ENCODE measurements at places on chromosomes 1 and 21. TPM values are rescaled to one million over a fixed set of nuclear protein-coding genes. Genes with fewer than 3 reads are reported as not detected.
A peak's percentile ranks its signal among the peaks of the same experiment; 100 is the strongest.

Gene METTL13
- total RNA-seq = 30.7 TPM

DNA sequence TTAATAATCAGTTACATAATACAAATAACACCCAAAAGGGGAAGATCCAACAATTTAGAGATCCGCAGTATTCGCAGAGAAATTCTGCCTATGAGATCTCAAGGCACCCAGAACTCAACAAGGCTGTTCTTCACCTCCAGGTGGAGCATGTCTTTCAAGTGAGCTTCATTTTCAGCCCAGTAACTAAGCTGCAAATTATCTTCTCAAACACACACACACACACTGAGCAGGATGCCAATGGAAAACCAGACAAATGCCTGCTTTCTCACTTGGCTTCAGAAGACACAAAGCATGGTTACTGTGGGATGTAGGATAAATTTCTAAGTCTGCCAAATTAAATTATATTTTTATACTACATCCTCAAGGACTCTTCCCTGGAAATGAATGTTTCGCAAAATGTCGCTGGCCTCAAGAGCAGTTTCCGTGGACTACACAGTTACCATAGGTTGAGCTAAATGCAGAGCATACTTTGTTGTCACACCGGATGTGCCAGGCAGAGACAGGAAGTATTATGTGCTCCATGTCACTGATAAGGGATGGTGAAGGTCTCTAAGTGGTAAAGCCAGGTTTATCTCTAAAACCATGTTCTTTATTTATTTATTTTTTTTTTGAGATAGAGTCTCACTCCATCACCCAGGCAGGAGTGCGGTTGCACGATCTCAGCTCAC lies 30.3 kb downstream of the UBR4 start:
- DNase-seq = peak; percentile 20

- DNase-seq = peak; percentile 95
Measured at GRCh38 chr1:183318433-183318832, 99.7 kb downstream of the NMNAT2 start.

- no peak for DNase-seq
Measured at GRCh38 chr1:9787702-9788101, 36.1 kb downstream of the CLSTN1 start.

Gene BCL2L15
- total RNA-seq = 2.3 TPM

Gene TESK2
- 1.4 TPM for total RNA-seq

GRCh38 chr1:33560680-33561079 lies 88.2 kb downstream of the ZSCAN20 start:
- DNase-seq = no peak

GRCh38 chr21:16841975-16842695 lies 670.7 kb upstream of the CXADR start:
- no peak for DNase-seq

GRCh38 chr1:35269201-35269988 lies 886 bp downstream of the ZMYM4 start:
- DNase-seq = peak; percentile 16

DNA sequence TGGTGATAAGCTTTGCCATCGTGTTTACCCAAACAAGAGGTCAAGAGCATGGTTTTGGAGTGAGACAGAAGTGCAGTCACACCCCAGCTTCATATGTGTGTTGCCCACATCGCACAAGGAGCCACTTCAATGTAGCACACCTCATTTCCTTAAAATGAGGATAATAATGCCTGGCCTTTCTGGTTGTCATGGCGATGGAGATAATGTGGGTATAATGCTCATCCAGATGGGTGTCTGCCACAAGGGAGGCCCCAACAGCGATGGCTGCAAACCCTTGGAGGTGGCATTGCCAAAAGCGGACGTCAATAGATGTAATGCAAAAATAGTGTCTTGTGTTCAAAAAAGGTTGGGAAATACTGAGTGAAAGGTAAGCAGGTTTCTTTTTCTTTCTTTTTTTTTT lies 83.1 kb upstream of the AJAP1 start:
- DNase-seq = no peak

All from MCF 10A (cell line).